NCI-H2029 treated with DMSO at 0.1 percent for 48 hours (cell line): ENCODE measurements at places on chromosomes 13 and 19.

GRCh38 chr19:39557811-39558623 is 18.1 kb upstream of the EID2 start:
- peak; percentile 88 for DNase-seq

GRCh38 chr13:34039678-34040077 is 221.7 kb downstream of the RFC3 start:
- DNase-seq, result no peak

DNA sequence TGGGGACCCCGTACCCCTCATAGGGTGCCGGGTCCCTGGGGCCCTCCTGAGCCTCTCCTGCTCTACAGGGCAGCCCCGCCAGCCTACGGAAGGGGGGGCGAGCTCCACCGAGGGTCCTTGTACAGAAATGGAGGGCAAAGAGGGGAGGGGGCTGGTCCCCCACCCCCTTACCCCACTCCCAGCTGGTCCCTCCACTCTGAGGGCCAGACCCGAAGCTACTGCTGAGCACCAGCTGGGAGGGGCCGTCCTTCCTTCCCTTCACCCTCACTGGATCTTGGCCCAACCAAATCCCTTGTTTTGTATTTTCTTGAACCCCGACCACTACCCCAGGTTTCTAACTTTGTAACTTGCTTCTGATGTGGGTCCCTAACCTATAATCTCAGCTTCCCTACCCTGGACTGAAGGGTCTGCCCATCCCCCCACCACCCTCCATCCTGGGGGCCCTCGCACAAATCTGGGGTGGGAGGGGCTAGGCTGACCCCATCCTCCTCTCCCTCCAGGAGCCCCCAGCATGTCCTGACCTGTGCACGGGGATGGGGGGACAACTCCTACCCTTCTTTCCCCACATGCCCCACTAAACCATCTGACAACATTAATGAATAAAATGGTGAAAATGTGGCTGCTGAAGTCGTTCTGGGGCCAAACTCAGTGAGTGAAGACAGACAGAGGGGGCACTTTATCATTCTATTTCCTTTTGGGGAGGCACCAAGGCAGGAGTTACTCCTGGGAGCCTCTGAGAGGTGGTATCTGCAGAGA is 13.0 kb downstream of the ARHGAP33 start:
- no peak for DNase-seq

DNA sequence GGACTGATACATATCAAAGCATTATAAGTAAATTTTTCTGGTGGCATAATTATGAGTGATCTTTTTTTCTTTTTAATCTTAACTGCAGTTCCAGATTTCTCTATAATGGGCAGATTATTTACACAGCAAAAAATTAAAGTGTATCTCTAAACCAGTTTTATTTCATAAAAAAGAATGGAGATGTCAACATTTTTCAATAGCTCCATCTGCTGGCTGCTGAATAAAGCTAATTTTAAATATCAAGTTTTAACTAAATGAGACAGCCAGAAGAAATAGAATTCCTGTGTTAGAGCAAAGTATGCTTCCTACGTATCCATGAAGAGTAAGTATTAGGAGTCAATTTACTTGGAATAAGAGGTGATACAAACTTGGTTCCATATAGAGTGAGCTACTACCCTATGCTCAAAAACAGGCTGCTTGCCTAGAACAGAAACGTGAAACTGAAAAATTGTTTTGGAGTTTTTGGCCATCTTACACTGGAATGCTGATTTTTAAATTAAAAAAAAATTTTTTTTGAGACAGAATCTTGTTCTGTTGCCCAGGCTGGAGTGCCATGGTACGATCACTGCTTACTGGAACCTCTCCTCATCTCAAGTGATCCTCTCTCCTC is 5.0 kb upstream of the PDS5B start:
- no peak for DNase-seq

GRCh38 chr13:50529154-50529882 is 314.2 kb downstream of the DLEU7 start:
- no peak for DNase-seq

GRCh38 chr19:4279267-4279529 is 132 bp downstream of the SHD start:
- no peak for DNase-seq

GRCh38 chr13:42328672-42329071 is 56.7 kb downstream of the AKAP11 start:
- no peak for DNase-seq

DNA sequence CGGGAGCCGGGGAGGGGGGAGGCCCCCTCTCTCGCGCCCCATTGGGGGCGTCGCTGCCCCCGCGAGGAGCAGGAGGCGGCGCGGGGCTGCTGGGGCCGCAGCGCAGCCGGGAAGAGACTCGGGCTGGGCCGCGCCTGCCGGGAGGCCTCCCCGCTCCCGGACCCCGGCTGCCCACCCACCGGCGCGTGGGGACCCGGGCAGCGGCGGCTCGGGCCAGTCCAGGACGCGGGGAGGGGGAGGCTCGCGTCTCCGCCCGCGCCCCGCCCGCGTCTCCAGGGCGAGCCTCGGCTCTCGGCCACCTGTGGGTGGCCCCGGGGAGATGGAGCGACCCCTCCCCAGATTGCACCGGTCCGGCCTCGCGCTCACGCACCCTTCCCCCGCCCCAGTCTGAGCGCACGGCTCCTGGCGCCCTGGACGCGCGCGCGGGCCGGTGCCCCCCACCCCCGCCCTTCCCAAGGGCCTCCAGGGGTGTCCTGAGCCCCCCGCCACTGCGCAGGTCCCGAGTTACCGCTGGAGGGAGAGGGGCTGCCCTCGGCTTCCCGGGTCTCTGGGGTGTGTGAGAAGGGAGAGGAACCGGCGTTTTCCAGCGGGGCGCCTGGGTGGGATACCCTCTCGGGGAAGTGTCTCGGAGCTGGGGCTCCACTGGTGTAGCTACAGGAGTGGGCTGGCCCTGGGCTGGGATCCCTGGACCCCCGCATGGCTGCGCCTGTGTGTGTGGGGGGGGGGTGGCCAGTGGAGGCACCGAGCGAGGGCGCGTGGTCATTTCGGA is 645 bp downstream of the PALM start:
- no peak for DNase-seq

GRCh38 chr19:20171285-20171684 is 4.3 kb downstream of the ZNF486 start:
- no peak for DNase-seq

DNA sequence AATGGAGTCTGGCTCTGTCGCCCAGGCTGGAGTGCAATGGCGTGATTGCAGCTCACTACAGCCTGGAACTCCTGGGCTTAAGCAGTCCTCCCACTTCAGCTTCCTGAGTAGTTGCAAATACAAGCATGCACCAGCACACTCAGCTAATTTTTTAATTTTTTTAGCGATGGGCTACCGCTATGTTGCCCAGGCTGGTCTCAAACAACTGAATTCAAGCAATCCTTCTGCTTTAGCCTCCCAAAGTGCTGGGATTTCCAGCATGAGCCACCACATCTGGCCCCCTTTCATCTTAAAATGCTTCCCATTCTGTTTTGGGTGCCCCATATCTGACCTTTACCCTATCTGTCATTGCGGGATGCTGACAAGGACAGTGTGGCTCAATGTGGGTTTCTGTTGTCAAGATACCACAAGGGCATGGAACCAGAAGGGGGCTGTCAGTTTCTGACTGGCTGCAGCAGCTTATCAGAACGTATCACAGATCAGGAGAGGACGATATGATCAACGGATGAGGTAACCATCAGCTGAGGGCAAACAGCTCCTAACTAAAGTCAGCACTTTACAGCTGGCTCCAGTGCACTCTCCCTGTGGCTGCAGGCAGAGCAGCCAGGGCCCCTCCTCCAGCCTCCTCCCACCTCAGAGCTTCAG is 32.4 kb downstream of the GPR42 start:
- no peak for DNase-seq

DNA sequence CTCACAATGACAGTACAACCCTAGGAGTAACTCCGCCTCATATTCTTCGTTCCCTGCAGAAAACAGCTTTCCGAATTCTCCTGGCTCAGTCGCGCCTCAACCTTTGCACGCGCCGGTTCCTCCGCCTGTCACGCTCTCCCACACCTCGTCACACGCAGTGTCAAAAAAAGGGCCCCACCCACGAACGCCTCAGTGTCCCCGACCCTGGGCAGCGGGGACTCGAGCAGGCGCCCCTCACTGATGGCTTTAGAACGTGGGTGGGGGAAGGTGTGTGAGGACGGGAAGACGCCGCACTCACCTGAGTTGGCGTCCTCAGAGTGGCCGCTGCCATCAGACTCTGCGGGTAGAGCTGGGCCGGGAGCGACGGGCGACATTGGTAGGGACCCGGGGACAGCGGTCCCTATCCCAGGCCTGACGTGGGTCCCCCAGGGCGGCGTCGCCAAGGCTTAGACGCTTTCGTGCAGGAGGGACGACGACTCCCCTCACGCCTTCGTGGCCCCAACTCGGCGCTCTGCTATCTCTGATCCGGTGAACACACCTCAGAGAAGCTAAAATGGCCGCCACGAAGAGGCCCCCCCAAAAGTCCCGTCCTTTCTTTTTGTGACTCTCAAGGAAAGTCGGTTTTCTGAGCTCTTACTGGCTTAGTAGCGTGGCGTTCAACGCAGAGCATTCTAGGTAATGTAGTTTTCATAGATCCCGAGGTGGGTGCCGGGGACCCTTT is at the start of gene ZNF154:
ZNF154 (minus strand) TSS at position 564 of the 721 bp plus-strand sequence; CDS start at position 331, 233 bp downstream.
- DNase-seq, result no peak

DNA sequence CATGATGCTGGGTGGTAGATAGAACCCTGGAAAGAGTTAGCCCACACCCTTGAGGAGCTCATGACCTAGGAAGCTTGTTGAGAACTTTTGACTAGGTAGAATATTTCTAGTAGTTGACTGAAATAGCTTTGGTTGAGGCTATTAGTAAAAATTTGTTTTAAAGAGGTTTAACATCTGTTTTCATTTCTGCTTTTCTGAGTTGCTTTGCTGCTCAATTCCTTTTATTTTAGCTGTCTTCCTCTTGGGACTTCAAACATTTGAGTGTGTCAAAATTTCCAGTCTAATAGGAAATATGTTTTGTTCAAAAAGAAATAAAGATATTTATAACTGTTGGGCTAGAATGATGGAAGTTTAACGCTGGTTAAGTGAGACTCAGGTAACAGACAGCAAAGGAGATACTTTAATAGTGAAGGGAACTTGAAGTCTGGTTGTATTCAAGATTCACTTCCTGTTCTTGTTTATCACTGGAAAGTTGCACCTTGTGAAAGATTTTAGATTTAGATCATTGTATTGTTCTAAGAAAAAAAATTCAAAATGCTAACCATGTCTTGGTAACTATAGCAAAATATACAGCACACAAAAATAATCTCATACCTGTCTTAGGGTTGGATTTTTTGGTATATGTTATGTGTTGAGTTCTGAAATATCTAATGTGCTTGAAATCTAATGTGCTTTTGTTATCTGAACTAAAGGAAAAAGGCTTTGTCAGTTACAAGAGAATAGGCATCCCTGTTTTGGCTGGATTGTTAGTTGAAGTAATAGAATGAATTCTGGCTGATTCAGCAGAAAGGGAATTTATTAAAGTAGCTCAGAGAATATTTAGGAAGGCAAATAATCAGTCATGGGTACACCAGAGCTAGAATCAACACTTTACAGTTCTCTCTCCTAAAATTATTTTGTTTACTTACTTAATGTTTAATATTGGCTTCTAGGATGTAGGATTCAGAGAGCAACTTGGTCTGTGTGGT is 24.4 kb upstream of the GPR18 start:
- DNase-seq, result no peak

GRCh38 chr19:4264812-4265211 is 14.3 kb upstream of the SHD start:
- no peak for DNase-seq

- no peak for DNase-seq
Observed at GRCh38 chr13:110062077-110062776, 244.7 kb downstream of the COL4A1 start.

DNA sequence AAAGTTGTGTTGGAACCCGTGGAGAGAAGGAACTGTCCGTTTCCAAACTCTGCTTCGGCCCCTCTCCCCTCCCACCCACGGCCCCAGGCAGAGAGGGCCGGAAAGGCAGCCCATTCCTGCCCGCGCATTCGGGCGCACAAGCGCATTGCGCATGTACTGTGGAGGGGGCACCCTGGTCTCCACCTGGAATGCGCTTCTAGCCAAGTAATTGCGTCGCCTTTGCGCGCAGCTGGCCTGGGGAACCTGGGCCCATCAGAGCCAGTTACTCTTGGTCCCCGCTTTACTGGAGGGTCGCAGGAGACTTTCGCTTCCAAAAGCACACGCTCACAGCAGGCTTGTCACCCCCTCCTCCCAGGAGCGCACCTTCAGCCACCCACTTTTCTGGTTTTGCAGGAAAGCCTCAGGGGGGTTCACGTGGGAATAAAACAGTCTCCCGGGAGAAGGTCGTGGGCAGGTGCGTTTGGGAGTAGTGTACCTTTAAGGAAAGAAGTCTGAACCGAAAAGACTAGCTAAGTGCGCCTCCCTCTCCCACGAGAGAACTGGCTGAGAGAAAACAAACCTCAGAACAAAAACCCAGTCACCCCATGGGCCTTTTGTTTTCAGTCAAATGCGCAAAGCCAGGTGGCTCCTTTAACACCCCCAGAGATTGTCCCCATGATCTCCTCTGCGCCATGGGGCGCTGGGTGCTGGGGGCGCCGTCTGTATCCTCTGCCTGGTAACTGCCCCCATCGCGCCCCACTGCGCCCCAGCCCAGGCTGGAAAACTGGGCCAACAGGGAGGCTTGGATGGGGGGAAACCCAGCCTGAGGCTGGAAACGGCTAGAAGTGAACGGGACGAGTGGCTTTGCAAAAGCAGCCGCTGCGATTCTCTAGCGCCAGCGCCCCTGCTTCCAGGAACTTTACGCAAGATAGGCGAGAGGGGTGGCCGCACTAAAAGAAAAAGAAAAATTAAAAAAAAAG is 28.5 kb downstream of the GSX1 start:
- no peak for DNase-seq

- DNase-seq, result no peak
Observed at GRCh38 chr13:29754473-29754806, 96.0 kb downstream of the UBL3 start.

GRCh38 chr13:33213024-33213768 is 72.4 kb downstream of the STARD13 start:
- DNase-seq, result no peak

GRCh38 chr13:113620036-113620796 is 35.7 kb downstream of the TFDP1 start:
- DNase-seq, result no peak

- DNase-seq, result no peak
Observed at GRCh38 chr13:27053902-27054595, 117.6 kb downstream of the USP12 start.
